ENCODE measurements at places on chromosomes 2 and 18. TPM values are rescaled to one million over a fixed set of nuclear protein-coding genes. Genes with fewer than 3 reads are reported as not detected.
A peak's percentile ranks its signal among the peaks of the same experiment; 100 is the strongest.

Gene CFAP53
- not detected for total RNA-seq

Gene PRLH
- total RNA-seq = not detected

Gene PKDCC
- 90.2 TPM for total RNA-seq

Gene RNASEH1
- total RNA-seq = 40.4 TPM

Gene STARD6
- total RNA-seq = not detected

Gene SULT1C2
- total RNA-seq = 1.4 TPM

Gene ABHD1
- total RNA-seq = not detected

Gene FOSL2
- 3.5 TPM for total RNA-seq

Gene COPS8
- total RNA-seq = 101 TPM

DNA sequence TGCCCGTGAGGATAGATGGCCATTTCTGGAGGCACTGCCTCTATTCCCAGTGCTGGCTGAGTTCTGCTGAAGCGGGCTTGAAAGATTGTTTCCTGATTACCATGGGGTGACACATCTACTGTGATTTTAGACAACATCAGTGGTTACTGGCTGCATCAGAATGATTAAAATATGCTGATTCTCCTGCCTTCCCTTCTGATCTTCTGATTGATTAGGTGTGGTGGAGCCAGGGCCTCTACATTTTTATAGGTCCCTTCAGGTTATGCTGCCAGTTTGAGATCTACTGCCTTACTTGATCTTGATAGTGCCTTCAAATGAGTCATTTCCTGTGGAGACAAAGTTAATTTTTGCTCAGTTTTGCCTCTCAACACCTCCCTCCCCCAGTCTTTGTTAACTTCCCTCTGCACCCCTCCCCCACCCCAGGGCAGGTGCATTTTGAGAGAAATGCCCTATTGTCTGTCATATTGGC lies 31.6 kb upstream of the SNORC start:
- no peak for DNase-seq

- peak; percentile 38 for DNase-seq
These were observed 38.1 kb downstream of the ATOH8 start for GRCh38 chr2:85791704-85792565.

- no peak for DNase-seq
These were observed 21.6 kb upstream of the AGFG1 start for GRCh38 chr2:227450311-227450841.

DNA sequence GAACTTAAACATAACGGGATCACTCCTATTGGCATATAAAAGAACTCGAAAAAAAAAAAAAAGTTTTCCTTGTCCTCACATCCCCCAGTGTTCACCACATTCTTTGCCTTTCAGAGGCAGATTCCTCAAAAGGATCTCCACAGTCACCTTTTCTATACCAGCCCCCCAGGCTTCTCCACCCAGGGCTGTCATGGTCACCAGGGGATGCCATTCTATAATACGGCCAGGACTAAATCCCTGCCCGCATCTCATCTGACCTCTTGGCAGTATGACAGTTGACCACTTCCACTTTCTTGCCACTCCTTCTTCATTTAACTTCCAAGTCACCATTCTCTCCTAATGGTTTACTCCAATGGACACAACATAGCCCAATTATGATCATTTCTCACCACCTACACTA lies 29.3 kb downstream of the SOS1 start:
- DNase-seq = peak; percentile 27

GRCh38 chr2:219736209-219736608 lies 108.8 kb downstream of the SLC4A3 start:
- peak; percentile 63 for DNase-seq

GRCh38 chr2:237623428-237624403 lies 3.7 kb upstream of the LRRFIP1 start:
- no peak for DNase-seq

DNA sequence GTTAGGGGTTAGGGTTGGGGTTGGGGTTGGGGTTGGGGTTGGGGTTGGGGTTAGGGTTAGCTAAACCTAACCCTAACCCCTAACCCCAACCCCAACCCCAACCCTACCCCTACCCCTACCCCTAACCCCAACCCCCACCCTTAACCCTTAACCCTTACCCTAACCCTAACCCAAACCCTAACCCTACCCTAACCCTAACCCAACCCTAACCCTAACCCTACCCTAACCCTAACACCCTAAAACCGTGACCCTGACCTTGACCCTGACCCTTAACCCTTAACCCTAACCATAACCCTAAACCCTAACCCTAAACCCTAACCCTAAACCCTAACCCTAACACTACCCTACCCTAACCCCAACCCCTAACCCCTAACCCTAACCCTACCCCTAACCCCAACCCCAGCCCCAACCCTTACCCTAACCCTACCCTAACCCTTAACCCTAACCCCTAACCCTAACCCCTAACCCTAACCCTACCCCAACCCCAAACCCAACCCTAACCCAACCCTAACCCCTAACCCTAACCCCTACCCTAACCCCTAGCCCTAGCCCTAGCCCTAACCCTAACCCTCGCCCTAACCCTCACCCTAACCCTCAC lies 24.1 kb upstream of the RABL2A start:
- peak; percentile 4 for DNase-seq

- DNase-seq = no peak
These were observed 36.5 kb downstream of the ANO7 start for GRCh38 chr2:241224851-241225438.

GRCh38 chr2:174606336-174606735 lies 8.7 kb upstream of the WIPF1 start:
- DNase-seq = no peak

GRCh38 chr18:28372186-28372585 lies 195.3 kb upstream of the CDH2 start:
- DNase-seq = no peak
